Activated naive CD4-positive, alpha-beta T cell treated with anti-CD3 and anti-CD28 coated beads, Interleukin-2, amount 50 U/mL, for 16 hours (primary cell): ENCODE measurements at places on chromosomes 3 and 15.

- no peak for DNase-seq
Observed at GRCh38 chr3:148369381-148369780, 328.3 kb upstream of the AGTR1 start.

- DNase-seq: no peak
Observed at GRCh38 chr3:112131111-112131510, 1.9 kb downstream of the GCSAM start.

DNA sequence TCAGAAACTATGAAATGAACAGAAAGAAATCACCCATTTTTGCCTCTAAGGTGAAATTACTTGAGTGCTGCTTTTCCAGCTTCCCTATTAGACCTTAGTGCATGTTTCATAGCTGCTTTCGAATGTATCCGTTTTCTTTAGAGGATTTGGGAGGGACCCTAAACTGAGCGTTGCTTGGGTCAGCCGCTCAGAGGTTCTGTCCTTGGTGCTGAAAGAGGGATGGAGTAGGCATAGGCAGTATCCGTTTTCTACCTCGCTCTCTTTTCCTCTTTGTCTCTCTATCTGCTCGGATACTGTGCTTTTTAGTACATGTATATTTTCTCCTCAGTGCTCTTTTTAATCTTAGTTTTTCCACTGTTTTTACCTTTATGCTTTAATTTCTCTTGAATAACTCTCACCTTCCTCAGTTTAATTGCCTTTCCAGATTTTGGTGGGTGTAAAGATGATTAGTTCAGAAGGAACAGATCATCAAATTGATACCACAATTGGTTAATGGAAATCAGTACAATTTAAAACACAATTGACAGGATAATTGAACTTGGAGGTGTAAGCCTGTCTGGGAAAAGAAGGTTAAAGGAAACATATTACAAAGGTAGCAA, at the start of gene DRD3:
TSS of gene DRD3 (minus strand) at position 283 of the 599 bp plus-strand sequence. CDS start 7,060 bp downstream, outside the sequence.
- no peak for DNase-seq

- no peak for DNase-seq
Observed at GRCh38 chr3:153038779-153039178, 123.2 kb upstream of the RAP2B start.

GRCh38 chr3:56124546-56124945, 343.7 kb downstream of the ERC2 start:
- no peak for DNase-seq

DNA sequence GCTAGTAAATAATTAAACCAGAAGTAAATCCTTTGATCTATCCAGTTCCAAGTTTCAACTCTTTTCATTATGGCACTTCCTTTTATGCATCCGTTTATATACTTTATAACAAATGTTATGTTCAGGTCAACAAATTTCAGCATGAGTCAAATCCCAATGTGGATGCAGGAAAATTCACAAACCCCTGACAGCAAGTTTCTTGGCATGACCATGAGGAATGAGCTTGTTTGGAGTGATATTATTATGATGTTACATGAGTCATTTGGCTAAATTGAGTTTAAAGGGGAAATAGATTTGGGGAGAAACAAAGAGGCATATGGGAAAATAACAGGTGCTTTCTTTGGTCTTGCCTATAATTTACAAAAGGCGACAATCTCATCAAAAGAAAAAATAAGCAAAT, 32.1 kb upstream of the KCNMB2 start:
- DNase-seq: no peak

DNA sequence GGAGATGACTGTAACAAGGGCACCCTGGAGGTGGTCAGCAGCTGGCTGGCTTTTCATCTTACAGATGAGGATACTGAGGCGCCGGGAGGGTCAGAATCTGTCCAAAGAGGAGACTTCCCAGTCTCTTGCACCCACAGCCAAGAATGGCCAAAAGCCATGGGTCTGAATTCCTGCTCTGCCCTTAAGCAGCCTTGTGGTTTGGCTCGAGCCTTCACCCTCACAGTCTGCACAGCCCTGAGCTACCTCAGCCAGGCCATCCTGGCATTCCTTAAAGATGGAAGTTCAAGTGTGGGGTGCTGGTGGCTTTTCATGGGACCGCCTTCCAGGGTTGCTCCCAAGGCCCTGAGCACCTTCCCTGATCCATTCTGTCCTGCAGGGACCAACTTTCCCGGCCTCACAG, 59.2 kb downstream of the CACNA2D2 start:
- no peak for DNase-seq

DNA sequence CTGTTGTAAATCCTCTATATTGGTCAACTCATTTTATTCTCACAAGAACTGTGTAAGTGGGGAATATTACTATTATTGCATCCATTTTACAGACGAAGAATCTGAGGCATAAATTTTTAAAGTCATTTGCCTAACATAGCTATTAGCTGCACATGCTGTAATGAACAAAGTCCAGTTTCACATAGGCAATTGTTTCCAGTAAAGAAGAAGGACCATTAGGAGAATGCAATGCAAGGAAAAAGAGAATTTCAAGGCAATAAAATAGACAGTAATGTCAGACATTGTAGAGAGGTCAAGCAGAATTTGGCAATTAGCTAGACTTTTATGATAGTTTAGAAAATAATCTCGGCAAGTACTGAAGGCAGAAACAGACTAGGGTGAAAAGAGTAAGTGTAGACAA, 578.7 kb upstream of the NECTIN3 start:
- no peak for DNase-seq

GRCh38 chr3:106157411-106157810, 288.6 kb upstream of the CBLB start:
- no peak for DNase-seq

DNA sequence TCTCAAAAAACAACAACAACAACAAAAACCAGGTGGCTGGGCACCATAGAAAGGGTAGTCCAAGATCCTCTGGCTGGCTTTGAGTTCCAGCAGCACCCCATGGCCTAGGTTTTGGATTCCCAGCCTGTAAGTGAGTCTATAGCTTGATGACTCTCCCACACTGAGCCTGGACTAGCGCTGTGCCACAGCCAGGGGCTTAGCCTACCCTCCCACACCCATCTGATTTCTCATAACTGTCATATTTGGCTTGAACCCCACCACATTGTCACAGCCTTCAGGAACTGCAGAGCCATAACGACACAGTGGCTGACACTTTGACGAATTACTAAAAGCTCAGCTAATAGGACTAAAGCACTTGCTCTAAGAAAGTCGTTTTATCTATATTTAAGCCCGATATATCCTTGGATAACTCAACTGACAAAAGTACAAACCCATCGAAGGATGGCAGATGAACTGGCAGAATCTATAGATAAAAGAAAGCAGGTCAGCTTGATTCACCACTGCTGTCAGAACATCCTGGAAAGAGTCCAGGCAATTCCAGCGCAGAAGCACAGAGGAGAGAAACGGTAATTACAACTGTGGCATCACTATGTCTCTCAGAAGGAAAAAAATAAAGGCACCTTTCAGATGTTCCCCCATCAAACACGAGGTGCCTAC, 62.1 kb downstream of the HOMER2 start:
- DNase-seq: no peak

GRCh38 chr3:18716821-18717220, 291.7 kb upstream of the SATB1 start:
- no peak for DNase-seq

DNA sequence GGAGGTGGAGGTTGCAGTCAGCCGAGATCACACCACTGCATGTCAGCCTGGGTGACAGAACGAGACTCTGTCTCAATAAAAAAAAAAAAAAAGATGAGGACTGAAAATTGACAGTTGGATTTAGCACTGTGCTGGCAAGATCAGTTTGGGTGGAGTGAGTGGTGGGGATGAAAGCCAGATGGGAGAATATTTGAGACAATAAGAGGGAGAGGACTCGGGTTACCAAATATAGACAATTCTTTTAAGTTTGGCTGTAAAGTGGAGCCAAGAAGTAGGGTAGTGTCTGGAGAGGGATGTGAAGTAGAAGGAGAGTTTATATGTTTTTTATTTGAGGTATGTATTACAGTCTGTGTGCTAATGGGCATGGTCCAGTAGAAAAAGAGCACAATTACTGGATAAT, 20.4 kb downstream of the TMOD3 start:
- DNase-seq: no peak

DNA sequence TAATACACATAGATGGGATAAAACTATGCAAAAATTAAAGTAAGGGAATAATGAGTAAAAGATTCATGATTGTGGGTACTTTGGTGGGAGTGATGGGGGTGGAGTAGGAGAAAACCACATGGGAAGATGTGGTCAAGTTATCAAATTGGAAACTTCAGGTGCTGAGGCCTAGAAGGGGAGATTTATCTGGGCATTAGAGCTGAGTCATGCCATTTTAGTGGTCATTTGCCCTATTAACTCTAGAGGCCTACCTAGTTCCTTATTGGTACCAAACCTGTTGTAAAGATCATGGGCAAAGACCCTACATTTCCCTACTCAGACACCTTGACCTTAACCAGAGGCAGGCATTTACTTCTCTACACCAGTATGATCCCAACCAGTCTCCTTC, 125.9 kb upstream of the BCL6 start:
- no peak for DNase-seq

GRCh38 chr3:31196881-31197364, 302.5 kb upstream of the GADL1 start:
- no peak for DNase-seq

DNA sequence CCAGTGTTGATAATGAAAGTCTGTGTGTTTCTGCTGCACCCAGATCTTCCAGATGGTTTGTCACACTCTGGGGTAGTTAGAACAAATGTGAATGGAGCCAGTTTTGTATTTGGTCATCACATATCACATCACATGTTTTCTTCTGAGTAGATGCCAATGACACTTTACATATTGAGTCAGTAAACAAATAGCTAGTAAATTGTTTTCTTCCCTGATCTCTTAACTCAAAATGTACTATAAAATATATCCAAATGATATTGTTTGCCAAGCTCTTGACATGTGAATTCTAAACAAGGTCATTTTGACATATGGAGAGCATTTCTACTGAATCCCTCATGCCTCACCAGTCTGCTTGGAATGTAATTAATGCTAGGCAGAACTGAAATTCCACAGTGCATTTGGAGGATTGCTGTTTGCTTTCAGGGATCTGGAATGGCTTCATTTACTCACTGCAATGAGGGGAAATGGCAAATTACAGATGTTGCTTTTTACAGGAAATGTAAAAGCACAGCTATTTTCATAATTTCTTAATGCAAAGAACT, 45.0 kb downstream of the PDHB start:
- DNase-seq: no peak

DNA sequence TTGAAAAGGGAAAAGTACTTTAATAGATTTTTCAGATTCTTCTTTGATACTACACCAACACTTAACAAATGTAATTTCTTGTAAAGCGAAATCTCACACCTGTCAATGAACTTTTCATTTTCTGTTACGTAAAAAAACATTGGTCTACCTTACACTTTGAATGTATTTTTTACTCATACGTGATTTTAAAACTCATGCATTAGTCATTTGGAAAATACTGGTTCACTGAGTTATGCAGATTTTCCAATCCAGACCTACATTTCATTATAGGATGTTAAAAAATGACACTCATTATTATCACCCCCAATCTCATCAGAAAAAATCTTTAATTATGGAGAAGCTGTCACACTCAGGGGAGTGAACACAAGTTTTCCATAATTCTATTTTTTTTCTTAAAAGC, 14.7 kb downstream of the VPS39 start:
- no peak for DNase-seq

- no peak for DNase-seq
Observed at GRCh38 chr15:67957435-67958132, 96.5 kb upstream of the PIAS1 start.

DNA sequence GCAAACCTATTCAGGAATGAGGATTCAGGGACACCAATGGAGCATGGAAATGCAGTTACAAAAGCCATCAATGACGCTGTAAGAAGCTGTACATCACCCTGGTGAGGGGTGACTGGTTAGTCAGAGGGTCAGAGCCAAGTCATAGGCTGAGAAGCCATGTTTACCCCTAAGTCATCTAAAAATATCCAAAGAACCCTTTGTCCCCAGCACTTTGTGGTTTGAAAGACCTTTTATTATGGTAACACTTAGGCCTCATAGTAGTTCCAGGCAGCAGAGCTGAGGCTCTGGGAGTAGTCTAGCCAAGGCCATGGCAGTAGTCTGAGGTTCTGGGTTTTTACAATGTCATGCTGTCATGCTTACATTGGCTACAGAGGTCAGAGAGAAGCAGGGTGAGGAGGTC, 131.2 kb downstream of the CTNNB1 start:
- no peak for DNase-seq

DNA sequence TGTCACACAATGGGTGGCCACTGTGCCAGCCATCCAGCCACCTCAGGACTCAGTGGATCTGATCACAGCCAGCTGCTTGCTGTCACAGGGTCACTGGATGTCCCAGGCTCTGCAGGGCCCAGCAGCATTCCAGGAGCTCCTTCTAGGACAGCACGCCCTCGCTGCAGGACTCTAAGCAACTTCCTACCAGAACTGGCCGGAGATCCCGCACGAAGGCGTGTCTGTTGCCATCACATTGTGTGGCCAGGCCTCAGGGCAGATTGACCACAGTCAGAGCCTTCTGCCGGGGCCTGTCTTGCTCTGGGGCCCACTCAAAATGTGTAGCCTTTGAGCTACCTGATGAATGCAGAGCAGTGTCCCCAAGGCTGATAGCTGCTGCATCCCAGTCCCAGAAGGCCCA, 24.6 kb downstream of the DNAJB8 start:
- DNase-seq: no peak

DNA sequence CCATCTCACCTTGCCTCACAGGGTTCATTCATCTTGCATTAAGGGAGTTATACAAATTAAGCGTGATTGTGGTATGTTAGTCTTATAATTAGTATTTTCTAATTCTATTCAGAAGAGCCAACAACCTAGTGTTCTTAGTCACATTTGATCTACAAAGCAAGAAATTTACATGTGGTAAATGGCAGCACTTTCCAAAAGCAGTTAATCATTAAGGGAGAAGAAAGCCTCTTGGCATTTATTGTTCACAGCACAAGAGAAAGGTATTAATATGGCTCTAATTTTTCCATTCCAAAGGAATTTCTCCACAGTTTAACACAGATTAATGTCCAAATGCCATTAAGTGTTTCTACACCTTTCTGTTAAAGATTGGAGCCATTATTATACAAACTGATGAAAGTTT, 1077.1 kb downstream of the ZPLD1 start:
- DNase-seq: no peak

DNA sequence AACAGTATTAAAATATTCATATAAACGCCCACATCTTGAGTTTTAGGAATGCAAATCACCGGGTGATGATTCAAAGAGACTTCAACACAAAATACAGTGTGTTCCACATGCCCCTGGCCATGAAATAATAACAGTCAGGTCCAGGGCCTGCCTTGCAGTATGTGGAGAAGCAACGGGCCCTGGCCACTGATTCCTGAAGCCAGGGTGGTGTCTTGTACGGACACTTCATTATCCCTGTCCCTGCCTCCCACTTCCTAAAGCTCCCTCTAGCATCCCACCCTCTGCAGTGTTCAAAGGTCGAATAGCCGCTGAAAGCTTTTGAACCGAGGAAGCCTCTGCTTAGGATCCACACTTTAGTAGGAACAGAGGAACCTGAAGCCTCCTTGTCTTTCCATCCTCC, 50.4 kb upstream of the PCSK6 start:
- no peak for DNase-seq
